RWPE2 (cell line): ENCODE measurements at places on chromosomes 2 and 18.

- no peak for DNase-seq
- H3K4me1 ChIP-seq: peaks cover 28% of the 10 kb centered on the region
- no peak overlapping the region for H3K4me3 ChIP-seq
- H3K27ac ChIP-seq: peak overlapping the region; percentile 73
- no peaks in the 10 kb centered on the region for H3K36me3 ChIP-seq
Measured at GRCh38 chr2:72793798-72794440, 31.9 kb downstream of the EXOC6B start.

GRCh38 chr2:112958428-112959108 is 19.2 kb upstream of the IL36G start:
- no peak overlapping the region for H3K27ac ChIP-seq
- no peak for DNase-seq
- no peaks in the 10 kb centered on the region for H3K4me1 ChIP-seq
- H3K27me3 ChIP-seq: no peaks in the 10 kb centered on the region
- H3K4me3 ChIP-seq: no peak overlapping the region

DNA sequence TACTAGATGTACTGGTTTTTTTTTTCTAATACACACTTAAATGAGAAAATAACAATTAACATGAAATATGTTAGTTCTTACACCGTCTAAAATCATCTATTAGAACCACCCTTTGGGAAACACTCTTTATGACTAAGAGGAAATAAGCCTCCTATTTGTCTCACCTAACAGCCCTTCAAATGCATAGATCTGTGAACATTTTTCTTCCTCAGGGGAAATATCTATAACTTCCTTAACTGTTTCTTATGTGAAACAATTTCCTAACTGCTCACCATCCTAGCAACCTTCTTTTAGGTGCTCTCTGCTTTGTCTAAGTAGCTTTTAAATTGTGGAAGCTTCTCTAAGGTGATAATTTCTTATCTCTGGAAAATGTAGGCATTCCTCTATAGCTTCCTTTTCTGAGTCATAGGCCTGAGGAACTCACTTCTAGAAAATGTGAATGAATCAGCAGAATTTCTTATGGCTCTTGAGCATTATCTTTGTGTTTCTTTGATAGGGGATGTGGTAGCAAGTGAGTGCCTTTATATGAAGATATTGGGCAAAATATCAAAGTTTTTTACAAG is 56.1 kb downstream of the CNTNAP5 start:
- no peak for DNase-seq
- no peaks in the 10 kb centered on the region for H3K27me3 ChIP-seq
- no peak overlapping the region for H3K4me3 ChIP-seq
- peaks cover 6% of the 10 kb centered on the region for H3K4me1 ChIP-seq
- no peaks in the 10 kb centered on the region for H3K36me3 ChIP-seq

- no peak overlapping the region for H3K4me3 ChIP-seq
- no peak for DNase-seq
Measured at GRCh38 chr2:171320208-171320621, 113.6 kb downstream of the METTL8 start.

GRCh38 chr2:85888020-85888683 is 638 bp downstream of the ST3GAL5 start:
- no peaks in the 10 kb centered on the region for H3K27me3 ChIP-seq
- no peaks in the 10 kb centered on the region for H3K36me3 ChIP-seq
- H3K27ac ChIP-seq: peak overlapping the region; percentile 70
- H3K4me3 ChIP-seq: peak overlapping the region; percentile 90
- DNase-seq: no peak

DNA sequence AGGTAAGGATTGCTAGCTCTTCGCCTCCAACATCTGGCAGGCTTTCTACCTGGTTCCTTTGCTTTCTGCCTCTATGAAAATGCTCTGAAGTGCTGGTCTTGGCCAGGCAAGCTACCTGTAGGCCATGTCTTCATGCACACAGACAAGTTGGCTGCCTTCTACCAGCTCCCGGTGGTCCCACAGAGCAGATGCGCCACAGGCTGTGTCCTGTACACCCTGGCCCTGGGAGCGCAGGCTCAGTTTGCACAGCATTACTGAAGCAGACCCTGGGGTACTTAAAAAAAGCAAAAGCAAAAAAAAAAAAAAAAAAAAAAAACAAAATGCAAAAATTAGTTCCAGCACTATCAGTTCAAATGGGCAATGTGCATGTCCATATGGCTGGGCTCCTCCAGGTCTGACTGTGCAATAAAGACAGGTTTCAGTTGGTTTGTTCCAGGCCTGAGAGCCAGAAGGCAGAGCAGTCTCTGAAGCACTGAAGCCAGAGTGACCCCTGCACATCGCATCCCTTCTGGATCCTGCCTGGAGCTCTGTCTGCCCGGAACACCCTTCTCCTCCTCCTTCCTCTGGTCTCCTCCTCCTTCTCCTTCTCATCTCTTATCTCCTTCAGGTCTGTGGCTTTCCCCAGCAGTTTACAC is 288.0 kb upstream of the REV1 start:
- H3K4me3 ChIP-seq: no peak overlapping the region
- no peaks in the 10 kb centered on the region for H3K27me3 ChIP-seq
- no peaks in the 10 kb centered on the region for H3K36me3 ChIP-seq
- DNase-seq: no peak
- H3K4me1 ChIP-seq: no peaks in the 10 kb centered on the region
- H3K27ac ChIP-seq: no peak overlapping the region

- no peak overlapping the region for H3K27ac ChIP-seq
- H3K4me3 ChIP-seq: no peak overlapping the region
- peaks cover 13% of the 10 kb centered on the region for H3K4me1 ChIP-seq
- no peaks in the 10 kb centered on the region for H3K36me3 ChIP-seq
- DNase-seq: no peak
Measured at GRCh38 chr2:101969723-101970122, 22.0 kb upstream of the IL1R2 start.

DNA sequence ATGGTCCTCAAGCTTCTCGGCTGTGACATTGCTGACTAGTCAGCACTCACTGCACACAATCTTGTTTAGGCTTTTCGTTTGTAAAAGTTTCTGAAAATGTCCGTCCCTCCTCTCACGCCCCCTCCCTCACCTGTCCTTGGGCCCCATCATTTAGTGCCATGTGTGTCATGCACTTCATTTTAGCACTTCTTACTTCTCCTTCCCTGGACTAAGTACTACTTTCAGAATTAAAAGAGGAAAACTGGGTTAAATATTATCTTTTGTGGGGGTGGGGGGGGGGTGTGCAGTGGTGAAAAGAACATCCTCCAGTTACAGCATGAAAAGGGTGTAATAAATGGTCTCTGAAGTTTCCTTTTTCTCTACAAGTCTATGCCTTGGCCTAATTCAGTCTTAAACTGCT is 182.0 kb upstream of the SP5 start:
- no peaks in the 10 kb centered on the region for H3K36me3 ChIP-seq

- no peak overlapping the region for H3K4me3 ChIP-seq
- H3K27ac ChIP-seq: no peak overlapping the region
- DNase-seq: no peak
- H3K27me3 ChIP-seq: no peaks in the 10 kb centered on the region
- H3K4me1 ChIP-seq: no peaks in the 10 kb centered on the region
- H3K36me3 ChIP-seq: no peaks in the 10 kb centered on the region; the same call in 1 of the 2 replicates
Measured at GRCh38 chr2:64992990-64993389, 3.8 kb downstream of the SLC1A4 start.

DNA sequence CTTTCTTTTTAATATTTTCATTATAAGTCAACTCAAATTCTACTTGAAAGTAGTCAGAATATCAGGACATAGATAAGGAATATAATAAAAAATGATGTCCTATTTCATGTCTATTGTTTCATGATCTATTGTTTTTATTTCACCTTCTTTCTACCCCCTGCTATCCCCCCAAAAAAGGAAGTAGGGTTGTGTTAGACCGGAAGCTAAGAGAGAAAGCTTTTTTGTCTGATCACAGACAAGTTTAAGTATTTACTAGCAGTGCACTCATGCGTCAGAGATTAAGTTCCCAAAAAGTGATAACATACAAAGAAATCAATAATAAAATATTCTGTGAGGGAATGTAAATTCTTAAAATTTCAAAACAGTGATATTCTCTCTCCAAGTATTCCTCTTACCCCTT is 447.1 kb upstream of the CNTNAP5 start:
- no peak overlapping the region for H3K4me3 ChIP-seq
- H3K36me3 ChIP-seq: no peaks in the 10 kb centered on the region
- DNase-seq: no peak

- H3K4me3 ChIP-seq: no peak overlapping the region
- no peak overlapping the region for H3K27ac ChIP-seq
- DNase-seq: no peak
- no peaks in the 10 kb centered on the region for H3K4me1 ChIP-seq
Measured at GRCh38 chr18:31356025-31356424, 20.6 kb upstream of the DSG4 start.

DNA sequence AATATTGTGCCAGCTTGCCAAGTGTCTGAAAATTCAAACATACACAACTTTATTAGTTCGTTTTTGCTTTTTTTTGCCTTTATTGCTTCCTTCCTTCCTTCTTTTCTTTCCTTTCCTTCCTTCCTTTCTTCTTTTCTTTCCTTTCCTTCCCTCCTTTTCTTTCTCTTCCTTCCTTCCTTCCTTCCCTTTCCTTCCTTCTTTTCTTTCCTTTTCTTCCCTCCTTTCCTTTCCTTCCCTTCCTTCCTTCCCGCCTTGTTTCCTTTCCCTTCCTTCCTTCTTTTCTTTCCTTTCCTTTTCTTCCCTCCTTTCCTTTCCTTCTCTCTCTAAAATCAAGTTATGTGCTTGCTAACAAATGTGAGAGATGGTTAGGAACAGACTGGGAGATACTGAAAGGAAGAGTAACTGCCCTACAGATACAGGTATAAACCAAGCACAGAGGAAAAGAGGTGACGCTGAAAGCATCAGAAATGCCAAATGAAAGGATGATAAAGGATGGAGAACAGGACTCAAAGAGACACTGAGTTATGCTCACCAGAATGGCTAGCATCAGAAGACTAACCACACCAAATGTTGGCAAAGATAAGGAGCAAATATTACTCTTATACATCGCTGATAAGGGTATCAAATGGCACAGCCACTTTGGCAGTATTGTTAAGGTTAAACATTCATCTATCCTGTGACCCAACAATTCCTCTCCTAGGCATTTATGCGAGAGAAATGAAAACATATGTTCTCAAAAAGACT is 151.6 kb downstream of the MREG start:
- H3K27ac ChIP-seq: no peak overlapping the region
- H3K4me1 ChIP-seq: no peaks in the 10 kb centered on the region
- H3K27me3 ChIP-seq: no peaks in the 10 kb centered on the region
- DNase-seq: no peak
- H3K4me3 ChIP-seq: no peak overlapping the region

- no peaks in the 10 kb centered on the region for H3K36me3 ChIP-seq
- no peaks in the 10 kb centered on the region for H3K27me3 ChIP-seq
- H3K4me1 ChIP-seq: peaks cover 7% of the 10 kb centered on the region
- no peak overlapping the region for H3K27ac ChIP-seq
Measured at GRCh38 chr2:102155703-102156515, 13.4 kb downstream of the IL1R1 start.

DNA sequence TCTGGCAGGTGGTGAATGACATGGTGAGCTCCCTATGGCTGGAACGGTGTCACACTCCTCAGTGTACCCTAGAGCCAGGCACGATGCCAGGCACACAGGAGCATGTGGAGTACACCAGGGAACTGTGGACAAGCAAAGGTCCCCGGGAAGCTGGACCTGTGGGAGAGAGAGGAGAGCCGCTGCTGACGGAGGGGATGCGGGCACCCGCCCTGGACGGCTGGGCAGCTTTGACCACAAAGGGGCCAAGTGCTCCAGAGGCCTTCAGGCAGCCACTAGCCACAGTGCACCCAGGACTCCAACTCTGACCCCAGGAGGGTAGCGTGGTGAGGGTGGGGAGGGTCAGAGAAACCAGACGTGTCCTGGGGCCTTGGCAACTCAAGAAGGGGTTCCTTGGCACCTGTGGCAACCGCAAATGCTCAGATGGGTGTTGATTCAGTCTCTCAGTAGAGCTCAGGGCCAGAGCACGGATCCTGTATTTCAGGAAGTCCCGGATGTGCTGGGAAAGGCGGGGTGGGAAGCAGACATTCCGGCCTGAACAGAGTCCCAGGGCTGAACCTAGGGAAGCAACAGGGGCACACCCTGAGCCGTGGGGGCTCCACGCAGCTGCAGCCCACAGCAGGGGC is 2.3 kb upstream of the MAB21L4 start:
- H3K36me3 ChIP-seq: no peaks in the 10 kb centered on the region
- no peaks in the 10 kb centered on the region for H3K4me1 ChIP-seq
- H3K4me3 ChIP-seq: no peak overlapping the region
- H3K27me3 ChIP-seq: no peaks in the 10 kb centered on the region
- H3K27ac ChIP-seq: no peak overlapping the region
- no peak for DNase-seq

DNA sequence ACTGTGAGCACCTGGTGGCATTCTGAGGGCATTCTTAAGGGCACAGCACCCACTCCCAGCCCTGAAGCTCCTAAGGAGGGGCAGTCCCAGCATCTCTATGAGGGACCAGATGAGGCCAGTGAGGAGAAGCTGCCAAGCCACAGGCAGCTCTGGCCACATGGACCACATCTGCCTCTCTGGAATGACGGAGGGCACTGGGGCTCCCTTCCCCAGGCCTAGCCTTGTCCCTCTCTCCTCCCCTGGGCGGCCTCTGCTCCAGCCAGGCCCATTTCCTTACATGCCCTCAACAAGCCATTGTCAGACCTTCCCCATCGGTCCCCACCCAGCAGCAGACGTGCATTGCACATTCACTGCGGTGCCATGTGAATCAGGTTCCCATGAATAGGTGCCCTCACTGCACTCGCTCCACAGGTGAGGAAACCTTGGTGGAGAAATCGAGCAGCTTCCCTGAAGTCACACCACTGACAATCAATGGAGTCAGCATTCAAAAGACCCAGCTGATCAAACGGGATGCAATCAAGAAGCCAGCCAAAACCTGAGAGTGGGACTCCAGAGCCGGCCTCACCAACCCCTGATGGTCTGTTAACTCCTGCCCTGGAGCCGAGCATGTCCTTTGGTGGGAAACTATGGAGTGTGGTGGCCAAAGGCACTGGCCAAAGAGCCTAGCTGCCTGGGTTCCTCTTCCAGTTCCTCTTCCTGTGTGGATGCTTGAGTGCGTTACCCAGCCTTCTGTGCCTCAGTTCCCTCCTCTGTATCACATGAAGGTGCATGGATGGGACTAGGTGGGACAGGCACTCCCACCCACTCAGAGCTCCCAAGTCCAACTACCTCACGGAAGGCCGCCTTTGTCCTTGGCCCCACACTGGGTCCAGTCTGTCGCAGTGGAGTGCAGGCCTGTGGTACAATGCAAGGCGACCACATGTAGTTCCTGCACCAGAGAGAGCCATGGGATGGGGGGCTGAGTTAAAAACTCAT is 147.3 kb downstream of the ZFP36L2 start:
- no peaks in the 10 kb centered on the region for H3K27me3 ChIP-seq
- H3K27ac ChIP-seq: peak overlapping the region; percentile 99
- H3K4me3 ChIP-seq: no peak overlapping the region
- H3K4me1 ChIP-seq: peaks cover 39% of the 10 kb centered on the region
- no peak for DNase-seq
